Activated gamma-delta T cell treated with Interleukin-2 at 50 U/mL for 16 hours (primary cell): ENCODE measurements at places on chromosomes 2 and 18.

DNA sequence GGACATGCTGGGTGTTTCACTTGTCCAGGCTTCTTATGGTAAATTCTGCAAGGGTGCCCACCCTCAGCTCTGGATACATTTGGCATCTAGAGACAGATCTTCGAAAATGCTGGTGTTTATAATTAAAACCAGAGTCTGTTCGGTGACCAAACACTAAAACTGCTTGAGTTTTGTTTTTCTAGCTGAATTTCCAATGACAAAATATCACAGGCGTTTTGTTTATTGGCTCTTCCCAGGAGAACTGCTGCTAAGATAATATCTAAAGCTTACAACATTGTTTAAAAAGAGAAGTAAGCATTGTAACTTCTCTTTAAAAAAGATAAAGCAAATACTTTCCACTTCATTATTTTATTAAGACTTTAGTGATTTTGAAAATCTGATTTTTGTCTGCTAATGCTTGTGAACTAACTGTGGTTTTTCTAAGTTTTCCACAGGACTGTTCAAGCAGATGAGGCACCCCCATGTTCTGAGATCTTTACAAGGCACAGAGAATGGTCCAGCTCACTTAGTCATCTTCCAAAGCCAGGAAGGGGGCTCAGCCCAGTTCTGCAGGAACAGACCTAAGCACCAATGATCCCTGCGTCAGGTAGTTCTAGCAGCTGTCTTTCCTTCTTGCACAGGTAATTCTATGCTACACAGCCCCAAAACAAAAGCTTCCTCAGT, 94.8 kb upstream of the LTBP1 start:
- no peak for DNase-seq

- DNase-seq = no peak
Measured at GRCh38 chr2:29262681-29263260, 147.6 kb downstream of the CLIP4 start.

DNA sequence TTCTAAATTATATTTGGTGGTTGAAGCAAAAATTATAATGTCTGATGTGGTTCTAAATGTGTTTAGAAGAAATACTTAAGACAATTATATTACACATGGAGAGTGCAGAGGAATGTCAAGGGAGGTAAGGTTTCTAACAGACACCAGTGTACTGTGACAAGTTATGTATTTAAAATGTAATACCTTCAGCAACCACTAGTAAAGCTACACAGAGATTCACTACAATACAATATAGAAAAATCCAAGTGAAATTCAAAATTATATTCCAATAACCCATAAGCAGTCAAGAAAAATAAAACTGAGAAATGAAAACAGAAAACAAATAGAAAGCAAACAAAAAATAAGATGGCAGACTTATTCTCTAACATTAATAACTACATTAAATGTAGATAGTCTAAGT, 249.5 kb upstream of the KLHL14 start:
- no peak for DNase-seq

DNA sequence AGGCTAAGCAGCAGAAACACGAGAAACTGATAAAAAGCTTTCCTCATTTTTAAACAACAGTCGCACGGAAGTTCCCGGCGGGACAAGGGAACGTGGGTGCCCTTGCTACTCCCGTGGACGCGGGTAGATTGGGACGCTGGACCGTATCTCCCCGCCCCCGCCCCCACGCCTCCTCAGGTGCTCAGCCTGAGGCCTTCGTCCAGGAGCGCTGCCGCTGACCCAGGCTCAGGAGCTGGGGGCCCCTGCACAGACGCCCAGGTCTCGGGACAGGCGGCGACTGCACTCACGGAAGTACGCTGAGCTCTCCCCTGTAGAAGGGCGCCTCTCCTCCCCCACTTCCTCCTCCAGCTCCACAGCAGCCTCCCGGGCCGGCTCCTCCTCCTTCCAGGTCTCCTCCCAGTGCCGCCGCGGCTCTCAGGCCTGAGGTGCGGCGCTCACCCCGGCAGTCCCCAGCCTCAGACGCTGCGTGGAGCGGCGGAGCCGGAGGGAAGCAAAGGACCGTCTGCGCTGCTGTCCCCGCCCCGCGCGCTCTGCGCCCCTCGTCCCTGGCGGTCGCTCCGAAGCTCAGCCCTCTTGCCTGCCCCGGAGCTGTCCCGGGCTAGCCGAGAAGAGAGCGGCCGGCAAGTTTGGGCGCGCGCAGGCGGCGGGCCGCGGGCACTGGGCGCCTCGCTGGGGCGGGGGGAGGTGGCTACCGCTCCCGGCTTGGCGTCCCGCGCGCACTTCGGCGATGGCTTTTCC, at the start of gene ITGAV:
ITGAV (plus strand) TSS at position 445 of the 738 bp plus-strand sequence; CDS start at position 728, 283 bp downstream.
- DNase-seq = peak; percentile 74

DNA sequence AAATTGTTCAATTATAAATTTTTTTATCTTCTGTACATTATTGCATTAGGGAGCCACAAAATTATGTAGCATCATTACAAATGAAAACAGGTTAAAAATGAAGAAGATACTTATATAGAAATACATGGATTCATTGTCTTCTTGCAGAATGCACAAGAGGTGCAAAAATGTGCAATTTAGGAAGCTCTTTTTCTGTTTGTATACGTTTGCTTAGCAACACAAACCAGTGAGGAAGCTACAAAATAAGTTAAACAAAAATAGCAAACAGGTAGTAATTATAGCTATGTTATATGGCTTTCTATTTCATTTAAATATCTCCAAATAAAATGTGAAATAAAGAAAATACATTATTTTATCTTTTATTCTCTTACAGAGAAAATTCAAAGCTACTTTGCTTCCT, 177.6 kb upstream of the SESTD1 start:
- DNase-seq = no peak

- no peak for DNase-seq
Measured at GRCh38 chr2:105647731-105648130, 97.0 kb upstream of the NCK2 start.

DNA sequence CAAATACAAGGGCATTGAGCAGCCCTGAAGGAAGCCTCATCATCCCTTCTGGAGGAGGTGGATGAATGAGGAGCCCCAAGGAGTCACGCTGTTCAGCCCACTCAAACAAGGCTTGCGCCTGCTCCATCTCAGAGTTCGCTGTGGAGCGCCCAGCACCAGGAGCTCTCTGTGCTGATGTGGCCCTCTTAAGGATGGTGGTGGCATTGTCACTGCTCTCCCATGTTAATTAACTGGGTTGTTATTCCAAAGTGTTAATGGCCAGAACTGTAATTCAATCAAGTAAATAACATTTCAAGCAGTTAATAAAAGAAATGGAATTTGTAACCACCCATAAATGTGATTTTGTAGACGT, 726.0 kb upstream of the RAB6C start:
- DNase-seq = no peak

GRCh38 chr2:211407076-211407475, 850.7 kb downstream of the CPS1 start:
- DNase-seq = no peak

GRCh38 chr2:142687075-142687474, 190.4 kb upstream of the KYNU start:
- no peak for DNase-seq

DNA sequence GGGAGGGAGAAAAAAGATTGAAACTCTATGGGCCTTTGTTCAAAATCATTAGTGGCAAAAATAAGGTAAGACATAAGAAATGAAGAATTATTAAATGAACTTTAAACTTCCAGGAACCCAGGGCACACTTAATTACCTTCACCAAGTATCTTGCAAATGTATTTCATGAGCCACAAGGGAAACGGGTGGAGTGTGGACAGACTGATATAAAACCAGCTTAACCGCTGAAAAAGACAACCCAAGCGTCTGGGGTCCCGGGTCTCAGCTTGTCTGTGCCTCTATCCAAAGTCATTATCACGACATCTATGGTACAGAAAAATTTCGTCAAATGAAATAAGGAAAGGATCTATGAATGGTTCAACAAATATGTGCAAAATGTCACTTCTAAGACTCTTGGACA, 13.9 kb upstream of the MBOAT2 start:
- no peak for DNase-seq

DNA sequence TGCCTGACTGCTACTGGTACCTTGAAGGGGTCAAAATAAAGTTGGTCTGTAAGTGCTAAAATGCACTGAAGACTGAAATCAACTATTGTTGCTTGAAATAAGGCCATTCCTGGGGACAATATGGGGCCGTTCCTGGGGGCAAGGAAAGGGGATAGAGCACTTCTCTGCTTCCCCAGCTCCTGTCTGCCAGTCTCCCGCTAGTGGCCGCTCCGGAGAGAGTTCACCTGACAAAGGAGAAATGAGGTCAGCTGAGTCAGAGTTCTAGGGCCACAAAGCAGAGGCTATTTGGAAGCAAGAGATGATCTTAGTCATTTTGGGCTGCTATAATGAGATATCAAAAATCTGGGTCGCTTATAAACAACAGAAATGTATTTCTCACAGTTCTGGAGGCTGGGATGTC, 345.9 kb downstream of the TSN start:
- DNase-seq = no peak

DNA sequence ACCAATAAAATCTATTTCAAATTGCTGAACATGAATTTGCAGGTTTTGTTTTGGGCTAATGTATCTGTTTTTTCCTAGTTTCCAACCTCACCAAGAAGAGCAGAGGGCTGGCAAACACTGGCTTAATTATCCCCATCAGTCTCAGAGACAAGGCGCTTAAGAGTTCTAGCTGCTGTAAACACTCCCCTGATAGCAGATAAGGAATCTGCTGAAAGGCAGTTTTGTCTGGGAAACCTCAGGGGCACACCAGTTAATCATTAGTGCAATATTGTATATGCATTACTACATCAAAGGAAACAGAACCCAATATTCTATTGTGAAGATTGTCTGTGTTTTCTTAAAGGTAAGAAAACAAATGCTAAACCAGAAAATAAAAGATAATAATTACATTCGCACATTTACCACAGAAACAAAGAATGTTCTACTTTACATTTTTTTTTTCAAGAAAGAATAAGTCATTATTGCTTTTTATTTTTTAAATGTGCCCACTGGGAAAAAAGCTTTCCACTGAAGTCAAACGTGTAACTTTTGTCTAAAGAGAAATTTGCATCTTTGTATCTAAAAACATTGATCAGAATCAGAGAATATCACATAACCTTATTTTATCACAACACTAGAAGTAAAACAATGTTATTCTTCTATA, 179.1 kb downstream of the ERBB4 start:
- DNase-seq = no peak

DNA sequence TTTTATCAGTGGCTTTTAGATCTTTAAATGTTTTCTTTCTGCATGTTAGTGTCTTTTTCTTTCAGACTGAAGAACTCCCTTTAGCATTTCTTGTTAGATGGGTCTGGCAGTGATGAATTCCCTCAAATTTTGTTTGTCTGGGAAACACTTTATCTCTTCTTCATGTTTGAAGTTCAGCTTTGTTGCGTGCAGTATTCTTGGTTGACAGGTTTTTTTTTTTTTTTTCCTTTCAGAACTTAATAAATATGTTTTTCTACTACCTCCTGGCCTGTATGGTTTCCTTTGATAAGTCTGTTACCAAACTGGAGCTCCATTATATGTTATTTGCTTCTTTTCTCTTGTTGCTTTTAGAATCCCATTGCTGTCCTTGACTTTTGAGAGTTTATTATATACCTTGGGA, 89.8 kb upstream of the ACKR3 start:
- DNase-seq = no peak

GRCh38 chr2:111691164-111691875, 192.7 kb downstream of the ANAPC1 start:
- DNase-seq = no peak

DNA sequence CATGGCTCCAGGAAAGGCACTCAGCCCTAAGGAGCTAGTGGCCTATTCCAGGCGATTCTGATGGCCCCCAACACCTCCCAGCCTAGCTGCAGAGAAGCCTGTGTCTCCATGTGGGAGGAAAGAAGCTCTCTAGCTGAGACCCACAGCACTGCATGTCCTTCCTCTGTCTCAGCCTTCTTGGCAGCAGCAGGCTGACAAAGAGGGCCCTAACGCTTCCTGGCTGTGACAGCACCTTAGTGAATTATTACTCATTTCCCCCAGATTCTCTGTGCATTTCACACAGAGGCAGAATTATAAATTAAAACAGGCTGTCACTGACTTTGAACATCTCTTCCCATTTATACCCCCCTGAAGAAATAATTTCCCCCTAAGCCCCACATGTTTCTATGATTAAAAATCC, 206.8 kb downstream of the CLIP4 start:
- no peak for DNase-seq

DNA sequence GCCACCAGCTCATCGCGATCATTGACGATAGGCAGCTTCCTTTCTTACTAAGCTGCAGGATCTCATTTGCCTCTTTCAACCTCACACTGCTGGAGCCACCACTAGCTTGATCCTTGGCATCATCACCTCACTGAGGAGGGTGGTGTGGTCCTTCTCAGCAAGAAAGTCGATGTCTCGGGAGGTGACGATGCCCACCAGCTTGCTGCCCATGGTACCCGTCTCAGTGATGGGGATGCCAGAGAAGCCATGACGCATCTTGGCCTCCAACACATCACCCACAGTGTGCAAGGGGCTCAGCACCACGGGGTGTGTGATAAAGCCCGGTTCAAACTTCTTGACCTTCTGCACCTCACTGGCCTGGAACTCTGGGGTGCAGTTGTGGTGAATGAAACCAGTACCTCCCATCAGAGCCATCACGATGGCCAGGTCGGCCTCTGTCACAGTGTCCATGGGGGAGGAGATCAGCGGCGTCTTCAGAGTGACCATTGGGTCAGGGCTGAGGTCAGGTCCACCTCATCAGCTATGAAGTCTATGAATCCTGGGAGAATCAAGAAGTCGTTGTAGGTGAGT, 22.5 kb downstream of the CFLAR start:
- DNase-seq = no peak

DNA sequence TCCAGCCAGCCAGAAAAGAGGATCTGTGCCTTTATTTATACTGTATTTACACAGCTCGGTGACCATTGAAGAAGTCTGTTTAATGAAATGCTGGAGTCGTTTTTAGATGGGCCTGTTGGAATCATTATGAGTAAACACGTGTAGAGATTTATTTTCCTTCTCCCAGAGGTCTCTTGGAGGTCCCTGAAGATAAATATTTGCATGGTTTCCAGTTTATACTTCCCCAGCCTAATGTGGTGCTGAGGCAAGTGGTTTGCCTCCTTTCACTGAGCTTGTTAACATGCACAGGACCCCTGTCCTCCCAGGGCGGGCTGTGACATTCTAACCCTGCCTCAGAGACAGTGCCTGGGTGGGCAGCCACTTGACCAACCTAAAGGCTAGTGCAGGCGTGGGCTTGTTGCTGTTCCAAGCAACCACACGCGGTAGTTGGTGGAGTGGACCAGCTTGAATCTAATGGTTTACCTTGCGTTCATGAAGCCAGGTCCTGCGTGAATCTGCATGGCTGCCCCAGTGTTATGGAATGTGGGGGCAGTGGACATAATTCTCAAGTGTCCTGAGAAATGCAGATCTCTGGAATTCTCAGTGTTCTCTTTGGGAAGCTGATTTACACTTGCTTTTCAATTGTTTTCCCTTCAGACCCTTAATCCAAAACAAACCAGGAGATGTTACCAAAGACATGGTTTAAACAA, 130.2 kb upstream of the DLX2 start:
- DNase-seq = no peak

- DNase-seq = no peak
Measured at GRCh38 chr2:49240608-49241007, 86.3 kb upstream of the FSHR start.
